ENCODE measurements at places on chromosomes 3 and 15.

GRCh38 chr3:51717446-51717845, 10.6 kb downstream of the GRM2 start:
- no peak for DNase-seq

GRCh38 chr15:36594556-36595090, 15.2 kb downstream of the CDIN1 start:
- no peak for DNase-seq

DNA sequence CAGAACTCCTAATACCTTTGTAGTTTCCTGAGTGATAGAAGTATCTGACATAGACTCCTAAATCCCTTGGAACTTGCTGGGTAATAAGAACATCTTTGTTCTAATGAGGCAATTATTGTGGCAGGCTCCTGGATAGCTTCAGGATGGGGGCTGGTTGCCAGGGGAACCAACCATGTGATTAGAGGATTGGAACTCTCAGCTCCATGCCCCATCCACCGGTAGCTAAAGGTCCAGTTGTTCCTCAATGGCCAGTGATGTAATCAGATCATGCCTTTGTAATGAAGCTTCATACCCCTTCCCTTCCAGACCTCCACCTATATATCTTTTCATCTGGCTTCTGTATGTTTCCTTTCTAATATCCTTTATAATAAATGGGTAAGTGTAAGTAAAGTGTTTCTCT, 221.2 kb upstream of the ALCAM start:
- no peak for DNase-seq

- no peak for DNase-seq
Observed at GRCh38 chr3:126872701-126873342, 110.1 kb upstream of the PLXNA1 start.

DNA sequence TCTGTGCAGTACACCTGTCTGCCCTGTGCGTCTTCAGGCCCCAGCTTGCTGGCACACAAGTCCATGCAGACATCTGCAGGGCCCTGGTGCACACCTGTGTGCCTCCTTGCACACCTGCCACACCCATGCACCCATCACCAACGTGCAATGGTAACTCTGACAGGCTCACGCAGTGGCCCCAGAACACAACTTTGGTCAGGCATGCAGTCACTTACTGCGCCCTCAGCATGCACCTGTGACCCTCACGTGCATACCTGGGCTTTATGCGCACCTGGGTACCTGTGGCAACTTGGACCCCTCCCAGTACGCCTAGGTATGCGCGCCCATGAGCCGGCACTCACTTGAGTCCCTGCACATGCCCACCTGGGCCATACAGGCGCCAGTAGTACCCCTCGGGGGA, 1.7 kb downstream of the PLXND1 start:
- DNase-seq, result no peak

DNA sequence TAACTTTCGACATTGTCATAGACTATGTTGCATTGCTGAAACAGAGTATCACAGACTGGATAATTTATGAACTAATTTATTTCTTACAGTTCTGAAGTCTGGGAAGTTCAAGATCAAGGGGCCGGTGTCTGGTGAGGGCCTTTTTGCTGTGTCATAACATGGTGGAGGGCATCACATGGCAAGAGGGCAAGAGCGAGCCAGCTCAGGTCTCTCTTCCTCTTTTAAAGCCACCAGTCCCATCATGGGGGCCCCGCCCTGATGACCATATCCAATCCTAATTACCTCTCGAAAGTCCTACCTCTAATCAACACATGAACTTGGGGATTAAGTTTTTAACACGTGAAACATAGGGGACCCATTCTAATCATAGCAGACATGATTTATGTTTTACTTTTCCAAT, 33.5 kb upstream of the DCUN1D1 start:
- no peak for DNase-seq

DNA sequence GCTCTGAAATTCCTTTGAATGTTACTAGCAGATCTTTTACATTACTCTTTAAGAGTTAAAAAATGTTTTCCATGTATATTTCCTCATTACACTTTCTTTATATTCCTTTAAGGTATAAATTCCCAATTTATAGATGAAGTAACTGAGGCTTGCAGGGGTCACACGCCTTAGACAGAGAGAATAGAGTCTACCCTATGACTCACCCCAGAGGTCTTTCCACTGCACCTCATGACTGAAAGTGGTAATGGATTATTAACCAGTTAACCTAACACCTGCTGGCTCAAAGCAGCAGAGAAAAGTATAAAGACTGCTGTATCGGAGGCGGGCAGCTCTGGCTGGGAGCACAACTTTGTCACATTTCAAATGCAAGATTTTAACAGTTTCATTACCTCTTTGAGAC, 37.7 kb downstream of the LDHAL6B start:
- no peak for DNase-seq

GRCh38 chr3:27532426-27533260, 48.5 kb upstream of the SLC4A7 start:
- no peak for DNase-seq

DNA sequence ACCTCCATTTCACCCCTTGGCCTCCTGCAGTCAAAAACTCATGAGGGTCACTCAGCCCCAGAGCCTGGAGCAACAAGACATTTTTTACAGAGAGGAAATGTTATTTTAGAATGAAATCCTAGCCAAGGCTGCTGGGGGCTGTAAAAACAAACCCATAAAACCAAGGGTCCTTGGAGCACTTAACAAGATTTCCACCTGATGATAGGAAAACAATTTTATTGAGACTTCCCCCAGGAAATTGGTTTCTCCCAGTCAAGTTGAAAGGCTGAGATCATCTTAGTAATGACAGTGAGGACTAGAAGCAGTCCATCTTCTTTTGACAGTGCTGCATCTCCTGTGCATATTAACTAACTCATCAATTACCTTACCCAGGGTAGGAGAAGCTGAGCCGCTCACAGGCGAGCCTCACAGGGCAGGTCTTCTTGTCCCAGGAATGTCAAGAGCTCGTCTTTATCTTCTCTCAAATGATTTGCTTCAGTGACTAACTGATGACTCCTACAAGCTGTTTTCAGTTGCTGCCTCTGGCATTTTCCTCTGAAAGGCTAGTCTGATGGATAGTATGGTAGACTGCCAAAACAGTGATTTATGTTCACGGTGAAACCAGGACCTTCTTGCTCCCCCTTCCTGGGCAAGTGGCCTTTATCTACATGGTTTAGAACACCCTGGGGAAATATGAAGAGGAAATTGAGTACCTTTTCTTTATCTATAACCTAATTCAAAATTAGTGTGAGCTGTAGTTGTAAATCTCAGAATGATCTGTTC, 34.6 kb upstream of the AEN start:
- no peak for DNase-seq

DNA sequence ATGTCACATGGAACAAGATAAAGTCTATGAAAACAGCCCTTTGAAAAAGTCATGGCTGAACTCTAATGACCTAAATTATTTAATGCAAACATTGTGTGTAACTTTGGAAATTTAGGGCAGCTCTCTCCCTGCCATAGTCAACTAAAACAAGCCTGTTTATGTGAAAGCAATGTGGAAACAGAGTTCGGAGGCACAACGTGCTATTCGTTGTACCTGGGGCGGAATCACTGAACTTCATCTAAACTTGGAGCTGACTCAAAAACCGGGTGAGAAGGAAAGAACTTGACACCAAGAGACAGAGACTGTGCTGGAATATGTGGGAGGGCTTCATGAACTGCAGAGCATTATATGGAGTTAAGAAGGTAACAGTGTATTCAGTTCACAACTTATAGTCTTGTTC, 764.9 kb upstream of the GOLIM4 start:
- DNase-seq, result no peak

DNA sequence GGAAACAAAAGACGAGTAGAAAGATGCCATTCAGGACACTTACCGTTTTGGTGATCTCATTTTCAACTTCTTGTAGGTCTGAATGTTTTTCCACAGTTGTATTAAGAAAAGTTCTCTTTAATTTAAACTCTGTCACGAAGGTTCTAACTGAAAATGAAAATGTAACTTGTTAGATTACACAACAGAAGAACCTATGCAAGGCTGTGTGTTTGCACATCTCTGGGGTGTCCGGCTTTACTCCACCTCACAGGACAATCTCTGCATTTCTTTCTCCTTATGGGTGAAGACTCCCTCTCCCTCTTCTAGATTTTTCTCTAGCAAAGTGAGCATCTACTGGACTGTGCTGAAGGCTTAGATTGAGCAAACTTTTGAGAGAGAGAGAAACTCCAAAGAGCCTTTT, 50.6 kb downstream of the HEG1 start:
- no peak for DNase-seq

DNA sequence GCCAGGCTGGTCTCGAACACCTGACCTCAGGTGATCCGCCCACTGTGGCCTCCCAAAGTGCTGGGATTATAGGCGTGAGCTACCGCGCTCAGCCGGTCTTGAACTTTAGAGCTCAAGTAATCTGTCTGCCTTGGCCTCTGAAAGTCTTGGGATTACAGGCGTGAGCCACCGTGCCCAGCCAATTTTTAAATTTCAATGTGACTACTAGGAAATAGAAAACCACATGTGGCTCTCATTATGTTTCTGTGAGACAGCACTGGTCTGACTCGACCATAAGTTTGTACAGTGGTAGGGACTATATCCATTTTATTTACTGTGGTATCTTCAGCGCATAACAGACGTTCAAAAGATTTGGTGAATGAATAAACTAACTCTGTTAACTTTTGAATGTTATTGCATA, 9.1 kb downstream of the ZFAND6 start:
- no peak for DNase-seq

DNA sequence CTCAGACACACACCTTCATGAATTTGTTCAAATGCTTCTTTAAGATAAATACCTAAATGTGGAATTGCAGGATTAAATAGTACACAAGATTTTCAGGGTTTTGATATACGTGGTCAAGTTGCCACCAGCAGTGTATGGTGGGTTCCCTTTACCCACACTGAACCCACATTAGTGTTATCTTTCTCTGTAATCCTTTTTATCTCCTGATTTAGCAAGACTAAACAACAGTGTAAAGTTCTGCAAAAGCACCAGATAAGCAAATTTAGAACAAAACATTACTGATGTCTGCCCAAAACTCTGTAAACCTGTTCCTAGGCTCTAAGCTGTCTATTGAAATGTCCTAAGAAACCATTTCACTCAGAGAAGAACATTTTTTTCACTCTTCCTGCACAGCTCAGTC, 352.9 kb downstream of the FHIT start:
- DNase-seq, result no peak

GRCh38 chr3:50487181-50487580, 16.3 kb downstream of the CACNA2D2 start:
- DNase-seq, result no peak

GRCh38 chr15:25797936-25798901, 64.9 kb downstream of the ATP10A start:
- DNase-seq, result no peak

DNA sequence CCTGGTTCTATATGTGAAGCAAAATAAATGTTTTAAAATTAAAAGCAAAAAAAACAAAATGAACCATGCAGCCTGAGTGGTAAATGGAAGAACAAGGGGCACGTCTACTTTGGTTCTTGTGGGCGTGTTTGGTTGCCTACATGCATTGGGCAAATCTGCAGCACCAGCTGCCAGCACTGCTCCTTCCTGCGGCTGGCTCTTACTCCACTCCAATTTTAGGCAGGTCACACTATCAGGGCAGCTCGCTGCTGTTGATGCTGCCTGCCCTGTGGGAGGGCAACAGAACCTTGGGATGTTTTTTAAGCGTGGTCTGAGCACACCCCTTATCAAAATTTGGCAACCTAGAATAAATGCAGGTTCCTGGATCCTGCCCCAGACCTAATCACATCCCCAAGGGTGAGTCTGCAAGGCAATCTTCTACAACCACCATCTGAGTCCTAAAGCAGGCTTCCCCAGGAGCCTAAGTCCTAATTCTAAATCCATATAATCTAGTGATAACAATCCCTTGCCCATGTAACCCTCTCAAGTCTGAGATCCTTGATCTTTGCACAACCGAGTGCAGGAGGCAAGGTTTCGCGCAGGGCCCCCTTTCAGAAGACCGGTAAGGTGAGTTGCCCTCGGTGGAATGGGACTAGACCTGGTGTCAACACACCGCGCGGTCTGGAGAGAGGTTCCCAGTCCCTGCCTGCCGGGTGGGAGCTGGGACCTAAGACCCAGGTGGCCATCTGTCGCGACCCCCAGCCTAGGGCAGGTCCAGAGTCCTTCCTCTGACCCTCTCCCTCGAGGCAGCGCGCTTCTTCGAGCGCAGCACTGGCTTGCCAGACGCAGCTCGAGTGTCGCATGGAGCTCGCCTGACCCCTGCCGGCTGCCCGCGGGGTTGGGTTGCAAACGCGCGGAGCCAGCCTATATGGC, 15.9 kb downstream of the IVD start:
- peak; percentile 51 for DNase-seq

- DNase-seq, result no peak
Observed at GRCh38 chr3:176840641-176841286, 356.5 kb downstream of the TBL1XR1 start.

DNA sequence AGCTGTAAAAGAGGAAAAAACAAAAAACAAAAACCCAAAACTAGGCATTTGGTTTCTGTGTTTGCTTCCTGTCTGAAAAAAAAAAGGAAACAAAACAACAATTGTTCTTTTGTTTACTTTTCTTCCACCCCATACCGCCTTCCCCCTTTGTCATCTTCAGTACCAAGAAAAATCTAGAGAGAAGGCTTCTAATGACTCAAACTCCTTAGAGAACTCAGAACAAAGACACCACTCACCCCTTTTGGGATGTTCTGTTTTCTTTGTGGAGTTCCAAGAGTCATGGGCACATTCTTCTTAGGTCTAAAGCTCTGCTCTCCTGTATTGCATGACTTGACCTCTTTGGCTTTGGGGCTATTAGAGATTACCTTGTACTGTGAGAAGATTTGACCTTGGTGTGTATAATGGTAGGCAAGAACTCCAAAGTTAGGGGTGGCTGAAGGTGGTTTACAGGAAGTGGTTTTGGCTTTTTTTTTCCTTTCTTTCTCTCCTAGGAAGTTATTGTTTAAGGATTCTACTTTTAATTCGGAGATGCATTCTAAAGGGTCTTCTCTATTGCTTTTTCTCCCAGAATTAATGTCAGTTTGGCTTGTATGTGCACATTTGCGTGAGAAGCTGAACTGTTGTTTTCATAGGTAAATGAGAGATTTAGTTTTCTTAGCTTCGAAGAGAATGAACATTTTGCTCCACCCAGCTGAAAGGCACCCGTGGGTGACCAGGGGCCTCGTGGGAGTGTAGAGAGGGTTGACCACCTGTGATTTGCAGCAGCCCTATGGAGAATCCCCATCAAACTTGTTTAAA, 39.5 kb upstream of the ZBTB20 start:
- DNase-seq, result no peak

Data from AML-193 (cell line).